ENCODE measurements at places on chromosomes 6 and 20. TPM values are rescaled to one million over a fixed set of nuclear protein-coding genes. Genes with fewer than 3 reads are reported as not detected.

- no peaks in the 10 kb centered on the region for H3K27me3 ChIP-seq
- H3K4me3 ChIP-seq = no peak overlapping the region
- no peak for DNase-seq
- no peak overlapping the region for H3K27ac ChIP-seq
- no peaks in the 10 kb centered on the region for H3K4me1 ChIP-seq
Observed at GRCh38 chr6:31597006-31597405, 4.2 kb upstream of the NCR3 start.

DNA sequence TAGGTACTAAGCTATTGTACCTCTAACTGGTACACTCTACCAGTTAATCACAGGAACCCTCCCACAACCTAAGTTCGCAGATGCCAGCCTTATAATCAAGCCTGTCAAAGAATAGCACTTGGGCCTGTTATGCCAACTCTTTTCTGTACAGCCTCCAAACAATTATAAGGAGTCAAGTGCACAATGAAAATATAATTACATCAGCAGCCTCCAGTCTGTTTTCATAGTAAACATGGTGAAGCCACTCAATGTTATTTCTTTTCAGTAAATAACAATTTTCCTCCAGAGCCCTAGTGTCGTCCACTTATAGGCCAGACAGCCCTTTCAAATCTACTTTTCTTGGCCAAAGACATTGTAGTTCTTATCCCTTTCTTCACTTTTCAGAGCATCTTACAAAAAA, 82.7 kb upstream of the CARMIL1 start:
- no peak for DNase-seq
- H3K27ac ChIP-seq = no peak overlapping the region
- H3K27me3 ChIP-seq = no peaks in the 10 kb centered on the region
- no peak overlapping the region for H3K4me3 ChIP-seq
- no peaks in the 10 kb centered on the region for H3K36me3 ChIP-seq

DNA sequence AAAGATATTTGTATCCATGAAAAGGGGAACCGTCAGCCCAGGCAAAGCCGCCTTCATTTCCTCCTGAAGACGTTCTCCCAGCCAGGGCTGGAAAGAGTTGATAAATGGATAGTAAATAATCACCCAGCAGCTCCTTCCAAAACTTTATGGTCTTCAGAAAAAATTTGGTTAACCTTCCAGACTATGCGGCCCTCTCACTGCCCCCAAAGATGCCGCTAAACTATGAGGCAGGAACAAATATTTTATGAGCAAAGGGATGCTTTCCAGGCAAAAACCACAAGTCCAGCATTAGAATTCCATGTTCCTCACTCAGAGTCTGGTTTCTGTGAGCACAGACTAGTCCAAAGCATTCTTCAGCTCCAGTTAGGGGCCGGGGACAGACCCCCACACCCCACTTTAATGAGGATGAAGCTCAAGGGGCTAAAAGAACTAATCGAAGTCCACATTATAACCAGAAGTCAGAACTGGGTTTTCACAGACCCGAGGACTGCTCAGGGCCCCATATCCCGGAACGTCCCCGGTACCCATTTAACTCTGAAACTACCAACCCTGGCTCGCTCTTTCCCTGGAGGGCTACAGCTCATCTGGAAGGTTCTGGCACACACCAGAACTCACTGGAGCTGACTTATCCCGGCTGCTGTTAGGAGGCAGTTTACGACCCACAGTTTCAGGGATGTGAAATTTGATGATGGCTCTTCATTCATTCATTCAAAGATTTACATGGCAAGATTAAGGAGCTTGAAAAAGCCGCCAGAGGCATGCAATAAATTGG, 29.4 kb downstream of the BMP7 start:
- H3K4me3 ChIP-seq = no peak overlapping the region
- no peaks in the 10 kb centered on the region for H3K27me3 ChIP-seq
- no peaks in the 10 kb centered on the region for H3K36me3 ChIP-seq
- no peaks in the 10 kb centered on the region for H3K4me1 ChIP-seq
- no peak for DNase-seq
- H3K27ac ChIP-seq = no peak overlapping the region

DNA sequence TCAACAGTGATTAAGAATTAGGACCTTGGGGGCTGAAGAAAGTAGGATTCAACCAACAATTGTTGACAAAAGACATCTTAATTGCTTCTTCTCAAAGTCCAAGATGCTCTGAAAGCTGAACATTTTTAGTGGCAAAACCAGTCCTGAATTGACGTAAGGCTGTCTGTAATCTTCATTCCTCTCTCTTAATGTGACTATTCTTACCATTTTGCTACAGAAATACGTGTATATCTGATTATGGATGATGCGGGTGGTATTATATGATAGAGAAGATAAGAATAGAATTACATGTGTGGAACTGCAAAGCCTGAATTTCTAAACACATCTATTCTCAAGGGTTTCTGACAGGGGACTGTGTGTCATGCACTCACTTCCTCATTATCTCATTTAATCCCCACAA, 130.3 kb upstream of the SASH1 start:
- no peaks in the 10 kb centered on the region for H3K36me3 ChIP-seq
- no peak for DNase-seq
- H3K4me1 ChIP-seq = no peaks in the 10 kb centered on the region
- H3K27me3 ChIP-seq = no peaks in the 10 kb centered on the region
- no peak overlapping the region for H3K4me3 ChIP-seq
- H3K27ac ChIP-seq = no peak overlapping the region

DNA sequence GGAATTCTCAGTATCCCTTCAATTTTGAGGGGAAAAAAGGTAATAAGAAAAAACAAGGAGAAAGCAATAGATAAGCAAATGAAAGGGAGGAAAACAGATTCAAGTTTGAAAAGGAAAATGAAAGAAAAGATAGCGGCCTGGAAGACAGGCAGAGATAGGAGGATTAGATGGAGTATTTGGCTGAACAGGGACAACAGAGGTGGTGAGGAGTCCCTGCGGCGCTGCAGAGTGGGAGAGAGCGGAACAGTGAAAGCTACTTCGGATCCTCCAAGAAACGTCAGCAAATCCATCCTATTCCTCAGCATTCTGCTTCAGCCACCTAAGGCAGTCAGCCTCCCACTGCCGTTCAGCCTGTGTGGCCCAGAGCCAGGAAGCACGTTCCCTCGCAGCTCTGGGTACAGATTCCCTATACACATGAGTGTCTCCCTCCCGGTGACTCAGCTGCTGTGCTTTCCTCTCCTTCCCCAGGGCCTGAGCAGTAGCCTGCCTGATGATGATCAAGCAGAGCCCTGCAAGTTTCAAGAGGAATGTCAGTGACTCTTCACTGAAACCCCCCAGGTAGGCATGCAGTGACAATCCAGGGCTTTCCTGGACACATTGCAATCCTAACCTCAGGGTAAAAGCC, 43.4 kb upstream of the CDYL start:
- no peaks in the 10 kb centered on the region for H3K27me3 ChIP-seq
- H3K4me1 ChIP-seq = peaks cover under 1% of the 10 kb centered on the region
- no peak overlapping the region for H3K27ac ChIP-seq
- no peaks in the 10 kb centered on the region for H3K36me3 ChIP-seq

GRCh38 chr20:998231-998830, 3.8 kb downstream of the RSPO4 start:
- H3K4me3 ChIP-seq = no peak overlapping the region
- no peak overlapping the region for H3K27ac ChIP-seq
- H3K36me3 ChIP-seq = no peaks in the 10 kb centered on the region
- DNase-seq = no peak
- peaks cover 23% of the 10 kb centered on the region for H3K27me3 ChIP-seq

- no peak overlapping the region for H3K4me3 ChIP-seq
- no peak for DNase-seq
- H3K36me3 ChIP-seq = no peaks in the 10 kb centered on the region
- no peak overlapping the region for H3K27ac ChIP-seq
- no peaks in the 10 kb centered on the region for H3K4me1 ChIP-seq
Observed at GRCh38 chr6:9646342-9647070, 768.4 kb downstream of the TFAP2A start.

DNA sequence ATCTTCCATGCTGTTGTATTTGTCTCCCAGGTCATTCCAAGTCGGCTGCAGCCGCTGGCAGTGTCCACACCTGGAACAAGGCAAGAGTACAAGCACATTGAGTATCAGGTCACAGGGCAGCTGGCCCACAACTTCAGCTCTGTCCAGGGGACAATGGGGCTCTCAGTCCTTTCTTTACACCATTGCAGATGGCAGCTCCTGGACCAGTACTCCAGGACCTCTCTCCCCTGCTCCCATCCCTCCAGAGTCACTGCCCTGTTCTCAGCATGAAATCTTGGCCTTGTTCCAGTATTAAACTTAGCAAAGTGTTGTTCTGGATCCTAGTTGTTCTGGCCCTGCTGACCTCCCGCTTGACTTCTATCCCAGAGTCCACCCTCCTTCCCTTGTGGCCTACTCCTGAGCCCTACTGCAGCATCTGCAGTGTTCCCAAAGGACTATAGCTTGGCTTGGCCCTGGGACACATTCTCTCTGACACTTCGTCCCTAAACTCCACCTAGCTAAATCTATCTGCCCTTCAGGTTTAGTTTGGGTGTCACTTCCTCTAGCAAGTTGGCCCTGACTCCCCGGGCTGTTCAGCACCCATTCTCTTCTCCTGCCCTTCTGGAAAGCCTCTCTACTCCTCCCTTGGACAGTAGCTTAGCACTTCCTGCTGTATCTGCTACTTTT, 5.8 kb downstream of the TXNDC5 start:
- H3K27ac ChIP-seq = no peak overlapping the region
- no peak overlapping the region for H3K4me3 ChIP-seq
- peaks cover 7% of the 10 kb centered on the region for H3K4me1 ChIP-seq
- H3K27me3 ChIP-seq = no peaks in the 10 kb centered on the region
- H3K36me3 ChIP-seq = peaks cover 4% of the 10 kb centered on the region

GRCh38 chr20:50029697-50030461, 47.1 kb downstream of the SNAI1 start:
- no peaks in the 10 kb centered on the region for H3K27me3 ChIP-seq
- H3K4me1 ChIP-seq = peaks cover 3% of the 10 kb centered on the region
- H3K27ac ChIP-seq = peak overlapping the region; percentile 17

DNA sequence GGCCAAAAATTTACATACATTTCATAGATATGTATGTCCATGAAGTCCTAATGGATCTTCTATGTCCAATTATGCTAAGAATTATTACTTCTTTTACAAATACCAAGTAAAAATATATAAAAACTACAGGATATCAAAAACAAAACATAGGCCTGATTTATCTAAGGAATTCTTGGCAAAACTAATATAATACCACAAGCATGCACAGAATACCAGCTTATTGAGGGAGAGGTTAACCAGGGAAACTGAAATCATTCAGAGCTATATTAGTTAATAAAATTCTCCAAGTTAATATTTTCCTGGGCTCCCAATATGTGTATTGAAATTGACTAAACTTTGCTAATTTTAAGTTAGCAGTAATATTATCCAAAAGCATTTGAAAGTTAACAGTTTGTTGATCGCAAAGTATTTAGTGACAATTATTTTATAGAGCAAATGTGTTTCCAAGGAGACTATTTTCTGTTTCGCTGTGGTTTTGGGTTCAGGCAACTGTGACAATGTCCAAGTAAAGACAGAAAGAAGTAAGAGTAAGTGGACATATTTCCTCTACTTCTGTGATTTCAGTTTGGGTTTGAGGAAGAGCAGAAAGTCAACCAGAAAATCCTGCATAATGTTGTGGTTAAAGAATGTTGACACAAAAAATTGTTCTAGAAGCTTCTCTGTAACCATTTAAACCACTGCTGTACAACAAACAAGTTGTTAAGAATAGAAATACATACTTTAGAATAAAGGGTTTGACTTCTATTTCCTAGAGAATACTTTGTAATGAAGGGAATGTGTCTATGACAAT, 167.4 kb downstream of the COL21A1 start:
- H3K36me3 ChIP-seq = no peaks in the 10 kb centered on the region
- H3K27me3 ChIP-seq = no peaks in the 10 kb centered on the region
- no peak for DNase-seq
- H3K4me3 ChIP-seq = no peak overlapping the region
- H3K27ac ChIP-seq = no peak overlapping the region

GRCh38 chr6:111474106-111474505, 8.9 kb downstream of the REV3L start:
- no peaks in the 10 kb centered on the region for H3K27me3 ChIP-seq
- no peak for DNase-seq
- no peak overlapping the region for H3K27ac ChIP-seq
- H3K4me3 ChIP-seq = no peak overlapping the region
- no peaks in the 10 kb centered on the region for H3K36me3 ChIP-seq

The DEFB124 gene
- not detected for total RNA-seq

The WFDC10B gene
- total RNA-seq = not detected

The ARFGEF3 gene
- total RNA-seq = 23.8 TPM

The OLIG3 gene
- not detected for total RNA-seq

The DLK2 gene
- total RNA-seq = 0.22 TPM

All from colonic mucosa (tissue), 4 donors.